ENCODE measurements at places on chromosomes 11 and 22.

DNA sequence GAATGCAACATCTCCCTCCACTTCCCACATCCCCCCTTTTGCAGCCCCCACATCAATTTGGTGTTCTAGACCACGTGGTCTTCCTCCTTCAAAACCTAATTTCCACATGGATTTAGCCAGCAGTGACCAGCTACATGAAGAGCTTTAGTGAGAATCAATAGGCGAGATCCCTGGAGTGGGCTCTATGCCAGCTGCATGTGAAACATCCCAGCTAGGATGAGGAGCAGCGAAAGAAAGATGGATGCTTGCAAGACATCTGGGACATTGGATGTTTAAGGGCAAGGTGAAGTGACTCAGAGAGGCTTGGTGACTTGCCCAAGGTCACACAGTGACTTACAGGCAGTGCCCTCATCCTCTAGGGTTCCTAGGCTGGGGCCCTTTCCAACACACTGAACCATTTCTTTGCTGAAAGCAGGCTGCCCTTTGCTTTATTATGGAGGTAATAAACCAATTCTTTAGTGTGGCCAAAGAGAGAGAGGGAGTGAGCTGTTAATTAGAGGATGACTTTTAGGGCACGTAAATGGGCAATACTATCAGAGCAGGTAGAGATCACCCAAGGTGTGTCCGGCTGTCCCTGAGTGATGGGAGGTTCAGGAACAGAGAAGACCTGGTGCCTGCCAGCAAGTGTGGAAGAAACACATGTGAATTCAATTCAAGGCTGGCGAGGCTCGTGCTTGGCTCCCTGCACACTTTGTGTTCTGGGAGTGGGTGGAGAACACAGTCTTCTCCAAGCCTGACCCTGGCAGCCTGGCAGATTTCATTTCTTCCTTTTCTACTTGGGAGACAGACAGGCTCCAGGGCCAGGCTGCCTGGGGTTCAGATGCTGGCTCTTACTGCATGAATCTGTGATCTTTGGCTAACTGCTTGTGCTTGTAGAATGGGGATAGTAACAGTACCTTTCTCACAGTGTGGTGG is 24.0 kb downstream of the TSPAN18 start:
- no peak for DNase-seq

DNA sequence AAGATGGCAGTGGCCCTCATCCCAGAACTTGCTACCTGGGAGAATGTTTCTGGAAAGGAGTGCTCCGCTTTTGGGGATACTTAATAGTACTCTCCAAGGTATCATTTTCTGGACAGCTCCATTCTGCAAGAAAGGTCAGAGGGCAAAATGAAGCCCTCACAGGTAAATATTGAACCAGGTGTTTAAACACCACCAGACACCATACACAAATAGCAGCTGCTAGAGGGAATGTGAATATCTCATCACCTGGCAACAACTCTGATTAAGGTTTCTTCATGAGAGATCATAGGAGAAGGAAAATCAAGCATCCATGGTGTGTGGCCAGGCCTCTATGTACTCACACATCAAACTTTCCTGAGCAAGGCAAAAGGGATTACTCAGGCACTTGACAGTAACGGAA is 226.1 kb upstream of the FAT3 start:
- no peak for DNase-seq

GRCh38 chr22:44423556-44424358 is 74.3 kb downstream of the RTL6 start:
- DNase-seq: no peak

GRCh38 chr22:37509059-37509860 is 10.0 kb downstream of the CARD10 start:
- no peak for DNase-seq

GRCh38 chr11:73866586-73866996 is 10.1 kb downstream of the COA4 start:
- no peak for DNase-seq

DNA sequence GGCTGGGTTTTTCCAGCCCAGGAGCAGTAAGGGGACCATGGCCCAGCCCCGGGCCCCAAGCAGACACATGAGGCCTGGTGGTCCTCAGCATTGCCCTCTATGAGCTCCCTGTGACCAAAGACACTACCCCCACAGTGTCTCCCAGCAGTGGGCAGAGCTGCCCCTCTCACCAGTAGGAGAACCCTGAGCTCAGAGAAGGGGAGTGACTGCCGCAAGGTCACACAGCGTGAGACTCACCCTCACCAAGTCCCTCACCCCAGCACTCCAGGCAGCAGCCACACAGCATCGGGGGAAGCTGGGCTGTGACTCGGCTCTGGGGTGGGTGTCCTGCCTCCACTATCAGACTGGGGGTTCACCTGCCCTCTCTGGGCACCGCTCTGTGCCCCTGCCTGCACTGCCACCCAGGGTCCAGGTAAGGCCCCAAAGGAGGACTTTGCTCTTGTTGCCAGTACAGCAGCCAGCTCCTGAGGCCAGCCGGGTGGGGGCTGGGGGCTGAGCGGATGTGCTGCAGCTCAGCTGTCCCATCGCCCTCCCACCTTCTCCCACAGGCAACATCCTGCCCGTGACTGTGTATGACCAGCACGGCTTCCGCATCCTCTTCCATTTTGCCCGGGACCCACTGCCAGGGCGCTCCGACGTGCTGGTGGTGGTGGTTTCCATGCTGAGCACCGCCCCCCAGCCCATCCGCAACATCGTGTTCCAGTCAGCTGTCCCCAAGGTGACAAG is 7.9 kb upstream of the SH3BP1 start:
- DNase-seq: no peak

DNA sequence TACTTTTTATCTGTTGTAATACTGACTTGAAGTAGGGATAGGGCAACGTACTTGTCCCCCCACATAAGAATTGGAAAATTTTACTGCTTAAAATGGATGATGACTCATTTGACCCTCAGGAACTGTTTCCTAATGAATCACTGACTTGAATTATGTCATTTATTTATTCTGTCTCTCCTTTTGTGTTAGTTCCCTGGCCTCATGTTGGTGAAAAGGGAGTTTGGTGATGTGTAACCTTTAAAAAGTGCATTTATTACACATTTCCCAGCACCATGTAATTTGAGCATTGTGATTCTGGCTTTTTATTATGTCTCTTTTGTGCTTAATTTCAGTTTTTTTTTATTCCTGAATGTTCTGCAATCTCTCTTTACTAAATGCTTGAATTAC is 20.3 kb upstream of the PGM2L1 start:
- no peak for DNase-seq

DNA sequence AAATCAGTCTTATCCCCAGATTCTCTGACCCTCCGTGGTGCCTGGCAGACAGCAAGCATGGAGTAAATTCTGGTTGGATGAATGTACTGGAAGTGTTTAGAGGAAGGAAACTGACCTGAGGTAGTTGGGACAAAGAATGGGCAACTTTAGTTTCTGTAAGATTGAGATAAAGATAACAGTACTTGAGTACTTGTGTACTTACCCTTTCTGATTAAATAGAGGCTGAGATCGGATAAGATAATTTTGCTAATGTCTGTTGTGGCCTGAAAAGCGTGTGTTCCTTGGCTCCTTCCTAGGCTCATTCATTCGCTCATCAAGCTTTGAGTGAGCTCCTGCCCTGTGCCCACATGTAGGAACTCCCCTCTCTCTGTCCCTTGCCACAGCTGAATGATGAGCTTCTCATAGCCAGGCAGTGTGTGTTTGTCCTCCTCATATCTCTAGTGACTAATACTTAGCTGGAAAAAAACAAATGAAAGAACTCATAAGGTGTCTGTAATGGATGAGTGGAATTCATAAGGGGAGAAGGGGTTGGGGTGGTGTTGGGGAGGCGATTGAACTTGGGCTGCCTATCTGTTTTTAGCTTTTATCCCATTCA is 118.1 kb downstream of the DBX1 start:
- DNase-seq: no peak

GRCh38 chr11:118547132-118547531 is 16.1 kb downstream of the TMEM25 start:
- no peak for DNase-seq

DNA sequence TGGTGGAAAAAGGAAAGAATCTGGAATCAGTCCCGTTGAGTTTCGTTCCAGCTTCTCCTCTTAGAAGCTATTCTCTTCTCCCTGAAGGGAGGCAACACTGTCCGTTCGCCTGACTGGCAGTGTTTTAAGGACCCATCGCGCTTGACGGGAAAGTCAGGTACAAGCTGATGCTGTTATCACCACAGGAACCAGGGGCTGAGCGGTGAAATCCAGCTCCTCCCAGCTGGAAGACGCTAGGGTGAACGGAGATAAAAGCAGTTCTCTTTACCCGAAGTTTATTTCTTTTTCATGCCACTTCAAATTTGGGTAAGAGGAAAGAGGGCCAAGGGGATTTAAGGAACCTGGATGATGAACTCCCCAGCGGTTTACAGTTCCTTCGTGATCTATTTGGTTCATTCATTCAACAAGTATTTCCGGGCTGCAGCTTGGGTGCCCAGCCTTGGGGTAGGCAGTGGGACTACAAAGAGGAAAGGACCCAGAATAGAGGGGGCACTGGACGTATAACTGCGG is 551 bp upstream of the DEUP1 start:
- DNase-seq: no peak

DNA sequence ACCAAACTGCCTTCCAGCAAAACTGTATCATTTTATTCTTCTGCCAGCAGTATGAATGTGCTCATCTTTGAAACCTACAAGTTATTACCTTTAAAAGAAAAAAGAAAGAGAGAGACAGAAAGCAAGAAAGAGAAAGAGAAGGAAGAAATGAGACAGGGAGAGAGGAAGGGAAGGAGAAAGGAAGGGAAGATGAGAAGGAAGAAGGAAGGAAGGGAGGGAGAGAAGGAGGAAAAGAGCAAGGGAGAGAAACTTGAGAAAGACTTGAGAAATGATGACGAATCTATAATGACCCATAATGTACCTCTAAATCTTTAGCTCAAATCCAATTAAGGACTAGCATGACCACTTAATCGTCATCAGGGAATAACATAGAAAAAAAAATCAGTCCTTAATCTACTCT is 11.4 kb upstream of the JAML start:
- no peak for DNase-seq

- no peak for DNase-seq
Observed at GRCh38 chr22:27175021-27175838, 517.8 kb downstream of the MIAT start.
